ENCODE measurements at places on chromosomes 3 and 15.

DNA sequence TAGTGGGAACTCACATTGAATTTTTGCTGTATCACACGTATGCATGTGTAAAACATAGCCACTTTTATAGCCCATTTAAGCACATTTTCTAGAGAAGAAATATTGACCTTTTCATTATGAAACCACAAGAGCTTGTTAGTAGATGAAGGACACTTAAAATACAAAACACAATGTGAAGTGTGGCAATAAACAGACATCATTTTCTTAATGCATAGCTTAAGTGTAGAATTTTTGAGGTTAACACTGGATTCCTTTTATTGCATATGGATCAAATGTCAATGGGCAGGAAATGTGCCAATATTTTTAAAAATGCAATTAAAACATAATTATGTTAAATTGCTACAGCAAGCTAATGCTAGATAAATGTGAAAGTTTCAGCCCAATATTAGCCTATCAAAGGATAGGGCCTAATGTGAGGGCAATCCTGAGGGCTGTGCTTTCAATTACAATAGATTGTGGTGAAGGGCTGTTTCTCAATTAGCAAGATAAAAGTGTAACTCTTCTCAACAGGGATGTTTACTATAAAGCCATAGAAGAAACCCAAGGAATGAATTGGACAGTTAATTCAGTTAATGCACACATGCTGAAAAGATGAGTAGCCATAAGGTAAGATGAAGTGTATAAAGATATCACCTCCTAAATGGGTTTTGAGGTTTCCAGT, 489.0 kb upstream of the CDIN1 start:
- DNase-seq: no peak

- no peak for DNase-seq
These were observed 23.2 kb downstream of the DCP1A start for GRCh38 chr3:53324105-53324504.

GRCh38 chr15:67349634-67350033, 95.0 kb downstream of the IQCH start:
- DNase-seq: no peak

DNA sequence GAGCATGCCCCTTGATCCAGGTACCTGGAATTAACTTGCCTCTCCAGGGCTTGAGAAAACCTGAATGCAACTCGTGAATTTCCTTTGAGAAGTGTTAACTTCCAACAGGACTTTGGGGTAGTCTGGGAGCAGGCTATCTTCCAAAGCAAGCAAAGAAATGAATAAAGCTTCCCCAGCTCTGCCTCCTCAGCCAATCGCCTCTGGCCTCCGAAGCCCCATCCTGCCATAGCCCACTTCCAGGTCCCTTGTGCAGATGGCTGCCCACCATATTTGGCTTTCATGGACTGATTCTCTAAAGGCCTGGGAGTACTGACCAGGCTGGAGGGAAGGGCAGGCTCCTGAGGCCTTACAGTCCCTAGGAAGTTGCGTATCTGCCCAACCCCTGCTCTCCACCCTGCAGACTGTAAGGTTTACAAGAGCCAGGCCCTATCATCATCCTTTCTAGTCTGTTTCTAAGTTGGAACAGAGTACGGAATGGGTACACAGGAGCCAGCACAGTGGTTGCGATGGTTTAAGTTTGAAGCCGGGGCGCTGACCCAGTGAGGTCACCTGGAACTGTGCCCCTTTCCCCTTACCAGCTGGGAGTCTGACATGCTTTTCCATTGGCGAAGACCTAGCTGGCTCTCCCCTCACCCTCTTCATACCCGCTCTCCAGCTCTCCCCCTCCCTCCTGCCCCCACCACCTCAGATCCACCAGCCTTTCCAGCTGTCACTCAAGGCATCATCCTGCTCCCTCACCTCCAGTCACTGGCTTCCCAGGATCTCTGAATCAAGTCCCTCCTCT, 1.1 kb upstream of the PML start:
- DNase-seq: no peak

GRCh38 chr3:27658741-27659140, 63.4 kb downstream of the EOMES start:
- DNase-seq: no peak

Data from H1 (cell line).